ENCODE measurements at places on chromosomes 7 and 10.

DNA sequence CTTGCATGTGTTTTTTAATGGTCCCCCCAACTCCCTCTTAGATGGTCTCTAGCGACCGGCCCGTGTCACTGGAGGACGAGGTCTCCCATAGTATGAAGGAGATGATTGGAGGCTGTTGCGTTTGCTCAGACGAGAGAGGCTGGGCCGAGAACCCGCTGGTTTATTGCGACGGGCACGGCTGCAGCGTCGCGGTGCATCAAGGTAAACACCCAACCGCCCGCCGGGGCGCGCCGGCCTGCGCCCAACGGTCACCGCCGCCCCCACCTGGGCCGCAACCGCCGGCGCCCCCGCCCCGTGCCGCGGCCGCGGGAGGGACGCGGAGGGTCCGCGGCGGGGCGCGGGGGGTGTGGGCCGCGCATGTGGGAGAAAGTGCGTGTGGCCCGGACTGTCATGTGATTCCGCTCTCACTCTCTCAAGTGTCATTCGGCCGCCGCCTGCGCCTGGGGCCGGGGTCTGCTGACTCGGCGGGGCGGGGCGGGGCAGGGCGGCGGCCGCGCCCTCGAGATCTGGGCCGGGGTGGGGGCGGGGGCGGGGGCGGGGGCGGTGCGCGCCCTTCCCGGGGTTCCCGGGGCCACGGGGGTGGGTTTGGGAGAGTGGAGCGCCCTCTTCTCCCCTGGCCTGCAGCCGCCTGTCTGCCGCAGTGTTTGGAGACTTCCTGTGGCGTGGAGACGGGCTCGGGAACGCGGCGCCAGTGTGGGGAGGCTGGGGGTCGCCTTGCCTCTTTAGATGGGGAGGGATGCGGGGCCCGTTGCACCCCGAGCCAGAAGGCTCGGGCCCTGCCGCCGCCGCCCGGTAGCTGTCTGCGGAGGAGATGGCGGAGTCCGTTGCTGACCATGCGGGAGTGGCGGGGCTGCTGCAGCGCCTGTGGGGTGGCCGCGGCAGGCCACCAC, 817 bp downstream of the MLLT10 start:
- peak; percentile 86 for DNase-seq

- DNase-seq = no peak
Observed at GRCh38 chr7:5394264-5395105, 29.1 kb downstream of the TNRC18 start.

DNA sequence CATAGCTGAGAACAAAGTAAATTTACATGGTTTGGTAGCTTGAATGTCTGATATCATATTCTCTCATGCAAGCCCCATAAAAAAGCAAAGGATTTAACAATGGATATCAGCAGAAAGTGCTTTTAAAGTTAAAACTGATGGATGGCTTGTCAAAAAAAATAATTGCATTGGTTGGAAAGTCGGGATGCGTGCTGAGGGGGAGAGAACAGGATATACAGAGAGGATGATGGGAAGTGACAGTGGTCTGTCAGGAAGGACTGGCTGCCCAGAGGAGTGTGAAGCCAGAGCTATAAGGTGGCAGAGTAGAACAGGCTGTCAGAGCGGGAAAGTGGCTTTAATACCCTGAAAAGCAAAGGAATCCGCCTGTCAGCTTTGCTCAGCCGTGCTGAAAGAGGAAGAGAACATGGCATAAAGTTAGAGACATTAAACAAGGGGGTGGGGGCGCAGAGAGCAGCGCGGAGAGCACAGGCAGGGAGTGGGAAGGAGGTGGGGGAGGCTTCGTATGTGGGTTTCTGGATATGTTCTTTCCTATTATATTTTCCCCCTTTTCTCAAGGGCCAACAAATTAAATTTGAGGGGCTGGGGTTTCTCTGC, 493.0 kb downstream of the LRMDA start:
- DNase-seq = peak; percentile 32

DNA sequence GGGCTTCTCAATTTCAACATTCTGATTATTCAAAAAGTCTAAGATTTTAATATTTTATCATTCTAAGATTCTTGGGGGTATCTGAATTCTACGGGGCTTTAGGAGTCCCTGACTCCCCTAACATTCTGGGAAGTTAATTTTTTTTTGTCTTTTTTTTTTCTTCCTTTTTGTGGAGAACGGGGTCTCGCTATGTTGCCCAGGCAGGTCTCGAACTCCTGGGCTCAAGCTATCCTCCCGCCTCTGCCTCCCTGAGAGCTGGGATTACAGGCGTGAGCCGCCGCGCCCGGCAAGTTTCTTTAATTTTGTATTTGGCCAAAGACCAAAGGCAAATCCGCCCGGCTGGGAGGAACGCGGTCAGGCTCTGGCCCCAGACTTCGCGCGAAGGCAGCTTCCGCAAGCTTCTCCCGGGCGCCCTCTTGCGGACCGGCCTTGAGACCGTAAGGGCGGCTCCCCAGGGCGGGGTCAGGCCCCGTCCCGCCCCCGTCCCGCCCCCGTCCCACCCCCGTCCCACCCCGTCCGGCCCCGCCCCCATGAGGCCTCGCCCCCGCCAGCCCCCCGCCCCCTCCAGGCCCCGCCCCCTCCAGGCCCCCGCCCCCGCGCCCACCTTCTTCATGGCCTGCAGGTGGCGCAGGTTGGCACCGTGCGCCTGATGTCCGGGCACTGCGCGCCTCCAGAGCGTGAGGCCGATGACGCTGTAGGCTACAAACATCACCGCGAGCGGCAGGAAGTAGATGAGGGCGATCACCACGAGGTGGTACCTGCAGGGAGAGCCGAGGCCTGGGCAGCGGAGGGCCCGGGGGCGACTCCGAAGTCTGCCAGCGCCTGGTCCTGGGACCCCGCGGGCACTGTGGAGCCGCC, 8.2 kb downstream of the TACR2 start:
- DNase-seq = peak; percentile 94

DNA sequence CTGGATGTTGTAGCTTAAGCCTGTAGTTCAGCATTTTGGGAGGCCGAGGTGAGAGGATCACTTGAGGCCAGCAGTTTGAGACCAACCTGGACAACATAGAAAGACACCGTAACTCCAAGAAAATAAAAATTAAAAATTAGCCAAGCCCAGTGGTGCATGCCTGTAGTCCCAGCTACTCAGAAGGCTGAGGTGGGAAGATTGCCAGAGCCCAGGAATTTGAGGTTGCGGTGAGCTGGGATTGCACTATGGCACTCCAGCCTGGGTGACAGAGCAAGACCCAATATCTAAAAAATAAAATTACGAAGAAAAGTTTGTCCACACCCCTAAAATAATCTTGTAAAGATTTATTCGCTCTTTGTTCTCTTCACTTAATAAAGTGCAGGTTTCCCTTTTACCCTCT, 951.0 kb downstream of the TYW1 start:
- no peak for DNase-seq

DNA sequence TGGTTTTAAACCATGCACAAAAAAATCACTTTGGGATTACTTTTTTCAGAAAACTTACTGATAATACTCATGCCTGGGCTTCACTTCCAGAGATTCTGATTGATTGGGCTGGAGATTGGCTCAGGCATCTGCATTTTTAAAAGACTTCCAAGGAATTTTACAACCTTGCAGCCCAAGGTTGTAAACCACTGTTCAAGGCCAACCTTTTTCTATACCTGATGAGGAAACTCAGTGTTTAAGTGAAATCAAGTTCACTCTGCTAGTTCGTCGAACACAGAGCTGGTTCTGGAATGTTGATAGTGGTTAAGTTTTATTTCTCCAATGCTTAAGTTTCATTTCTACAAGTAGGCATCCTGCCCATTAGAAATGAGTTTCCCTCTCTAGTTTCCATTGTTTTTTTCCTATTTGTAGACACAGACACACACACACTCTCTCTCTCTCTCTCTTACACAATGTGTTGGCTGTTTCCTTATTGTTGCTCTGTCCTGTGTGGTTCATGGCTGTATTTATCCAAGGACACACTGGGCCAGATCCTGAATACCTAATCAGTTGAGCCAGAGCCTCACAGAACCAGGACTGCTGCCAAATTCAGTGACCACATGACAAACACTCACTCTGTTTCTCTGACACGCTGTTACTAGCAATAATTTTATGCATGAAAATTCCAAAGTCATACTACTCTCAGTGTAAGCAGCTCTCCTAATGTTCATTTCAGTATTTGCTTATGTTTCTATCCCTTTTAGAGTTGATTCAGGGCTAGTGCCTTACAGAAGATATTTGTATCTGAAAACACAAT, 3.7 kb upstream of the IFIT1B start:
- peak; percentile 85 for DNase-seq

GRCh38 chr10:50286517-50286916, 35.2 kb upstream of the ASAH2 start:
- DNase-seq = peak; percentile 21

GRCh38 chr7:41732436-41732785, 29.5 kb upstream of the INHBA start:
- no peak for DNase-seq
